ENCODE measurements at places on chromosomes 7 and 10.

DNA sequence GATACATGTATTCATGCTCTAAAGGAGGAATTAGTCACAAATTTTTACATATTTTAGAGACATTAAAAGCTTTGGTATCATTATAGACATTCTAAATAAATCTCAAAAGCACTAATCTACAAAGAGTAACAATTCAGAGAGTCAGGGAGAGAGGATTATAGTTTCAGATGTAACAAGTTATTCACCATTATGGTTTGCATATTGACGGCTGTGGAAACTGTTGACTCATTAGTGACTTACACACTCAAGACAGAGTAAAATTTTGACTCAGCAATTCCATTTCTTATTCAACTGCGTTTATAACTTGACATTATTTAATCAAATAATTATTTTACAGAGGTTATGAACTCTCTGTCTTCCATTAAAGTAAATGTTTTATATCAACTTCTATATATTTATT lies 95.4 kb upstream of the SEMA3C start:
- no peak for DNase-seq

- no peak for DNase-seq
These were observed 164.1 kb downstream of the SEMA3E start for GRCh38 chr7:83484826-83485225.

DNA sequence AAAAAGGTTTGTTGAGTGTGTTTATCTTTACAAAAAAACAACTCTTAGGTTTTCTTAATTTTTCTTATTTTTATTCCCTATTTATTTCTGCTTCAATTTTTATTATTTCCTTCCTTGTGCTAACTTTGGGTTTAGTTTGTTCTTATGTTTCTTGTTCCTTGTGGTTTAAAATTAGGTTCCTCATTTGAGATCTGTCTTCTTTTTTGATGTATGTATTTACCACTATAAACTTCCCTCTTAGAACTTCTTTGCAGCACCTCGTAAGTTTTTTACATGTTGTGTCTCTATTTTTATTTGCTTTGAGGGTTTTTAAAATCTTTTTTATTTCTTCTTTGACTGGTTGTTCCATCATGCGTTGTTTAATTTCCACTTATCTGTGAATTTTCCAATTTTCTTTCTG lies 1217.1 kb upstream of the CELF2 start:
- no peak for DNase-seq

- no peak for DNase-seq
These were observed 900.1 kb downstream of the TYW1 start for GRCh38 chr7:67896721-67897120.

DNA sequence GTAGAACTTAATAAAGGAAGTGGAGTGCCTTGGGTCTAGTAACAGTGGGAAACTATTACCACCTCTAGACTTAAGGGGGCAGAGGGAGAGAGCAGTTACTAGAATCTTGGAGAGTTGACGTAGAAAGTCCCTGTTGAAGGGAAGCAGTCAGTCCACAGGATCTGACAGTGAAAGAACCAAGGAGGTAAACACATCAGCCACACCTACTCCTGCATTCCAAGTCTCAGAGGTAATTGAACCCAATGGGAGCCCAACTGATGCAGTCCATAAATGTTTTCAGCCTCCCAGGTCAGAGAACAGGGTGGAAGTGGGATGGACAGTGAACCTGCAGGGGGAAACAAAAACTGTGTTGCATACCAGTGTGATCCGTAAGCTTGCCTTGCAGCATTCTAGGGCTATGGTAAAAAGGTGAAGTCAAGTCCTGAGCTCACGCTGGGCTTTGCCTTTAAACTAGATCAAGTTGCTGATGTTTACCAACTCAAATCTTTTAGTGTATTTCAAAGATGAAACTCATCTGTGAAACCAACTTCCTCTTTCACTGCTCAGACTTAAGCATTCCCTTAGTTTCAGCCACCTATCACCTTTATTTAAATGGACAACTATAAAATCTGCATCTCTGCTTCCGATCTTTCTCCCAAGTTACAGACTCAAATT lies 57.2 kb downstream of the SLC16A12 start:
- no peak for DNase-seq

DNA sequence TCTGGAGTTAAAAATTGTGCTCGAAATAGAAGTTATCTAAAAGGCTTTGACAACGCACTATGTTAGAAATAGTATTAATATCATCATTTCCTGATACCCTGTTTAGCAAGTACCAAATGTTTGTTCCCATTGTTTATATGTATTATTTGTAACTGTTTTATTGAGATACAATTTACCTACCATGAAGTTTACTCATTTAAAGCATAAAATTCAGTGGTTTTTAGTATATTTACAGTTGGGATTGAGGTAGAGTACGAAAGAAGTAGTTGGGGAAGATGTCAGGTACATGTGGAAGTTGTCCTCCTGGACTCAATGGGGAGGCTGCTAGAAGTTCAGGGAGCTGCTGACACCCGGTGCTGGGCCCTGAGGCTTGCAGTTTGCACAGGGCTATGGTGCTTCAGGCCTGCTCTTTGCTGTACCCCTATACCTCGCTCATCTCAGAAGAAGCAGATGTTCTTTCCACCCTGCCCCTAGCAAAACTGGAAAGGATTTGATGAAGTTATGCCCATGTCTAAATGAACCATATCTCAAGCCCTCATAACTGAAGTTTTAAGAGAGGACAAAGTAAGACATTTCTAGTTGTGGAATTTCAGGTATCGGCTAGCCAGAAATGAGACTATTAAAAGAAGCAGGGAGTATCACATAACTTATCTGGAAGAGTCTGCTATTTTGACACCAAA lies 25.2 kb upstream of the WNT16 start:
- DNase-seq: no peak

- no peak for DNase-seq
These were observed 34.9 kb upstream of the INPP5A start for GRCh38 chr10:132502544-132503300.

DNA sequence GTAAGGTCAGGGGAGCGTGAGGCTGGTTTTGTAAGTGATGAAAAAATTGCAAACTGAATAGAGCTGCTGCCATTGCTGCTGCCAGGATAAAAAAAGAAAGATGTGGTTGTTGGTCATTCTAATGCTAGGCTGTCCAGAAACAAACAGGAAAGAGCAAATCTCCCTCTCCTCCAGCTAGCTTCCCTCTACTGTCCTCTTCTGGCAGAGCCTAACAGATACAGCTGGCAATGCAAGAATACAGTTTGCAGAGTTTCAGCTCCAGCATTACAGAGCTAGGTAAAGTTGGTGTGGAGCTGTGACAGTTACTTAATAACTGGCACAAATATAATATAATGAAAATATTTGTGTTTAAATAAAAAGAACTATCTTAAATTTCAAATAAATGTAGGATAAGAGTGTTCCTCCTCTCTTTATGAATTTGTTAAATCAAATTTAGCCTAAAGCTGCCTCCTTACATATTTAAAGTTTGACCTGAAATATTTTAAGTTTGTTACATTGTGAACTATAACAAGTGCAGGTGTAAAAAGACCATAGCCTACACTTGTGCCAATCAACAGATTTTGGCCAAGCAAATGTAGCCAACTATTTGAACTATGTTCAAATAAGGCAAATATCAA lies 407.7 kb downstream of the SH2D4B start:
- DNase-seq: no peak

GRCh38 chr10:22760025-22760424 lies 45.6 kb upstream of the PIP4K2A start:
- no peak for DNase-seq

DNA sequence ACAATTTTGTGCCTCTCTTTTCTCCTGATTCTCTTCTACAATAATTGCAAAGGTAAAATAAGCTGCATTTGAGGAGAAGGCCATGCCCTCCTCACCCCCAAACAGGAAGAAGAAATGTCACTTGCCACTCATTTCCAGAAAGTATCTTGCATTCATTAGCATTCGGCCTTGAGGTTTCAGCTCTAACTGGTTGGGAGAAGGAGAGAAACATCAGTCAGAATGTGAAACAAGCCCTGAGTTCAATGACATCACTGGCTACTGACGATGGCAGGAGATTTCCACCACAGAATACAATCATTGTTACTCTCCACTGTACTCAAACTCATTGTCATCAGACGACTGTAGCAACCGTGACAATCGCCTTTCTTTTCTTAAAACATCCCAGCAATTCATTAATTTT lies 72.8 kb downstream of the PRKCQ start:
- DNase-seq: no peak

DNA sequence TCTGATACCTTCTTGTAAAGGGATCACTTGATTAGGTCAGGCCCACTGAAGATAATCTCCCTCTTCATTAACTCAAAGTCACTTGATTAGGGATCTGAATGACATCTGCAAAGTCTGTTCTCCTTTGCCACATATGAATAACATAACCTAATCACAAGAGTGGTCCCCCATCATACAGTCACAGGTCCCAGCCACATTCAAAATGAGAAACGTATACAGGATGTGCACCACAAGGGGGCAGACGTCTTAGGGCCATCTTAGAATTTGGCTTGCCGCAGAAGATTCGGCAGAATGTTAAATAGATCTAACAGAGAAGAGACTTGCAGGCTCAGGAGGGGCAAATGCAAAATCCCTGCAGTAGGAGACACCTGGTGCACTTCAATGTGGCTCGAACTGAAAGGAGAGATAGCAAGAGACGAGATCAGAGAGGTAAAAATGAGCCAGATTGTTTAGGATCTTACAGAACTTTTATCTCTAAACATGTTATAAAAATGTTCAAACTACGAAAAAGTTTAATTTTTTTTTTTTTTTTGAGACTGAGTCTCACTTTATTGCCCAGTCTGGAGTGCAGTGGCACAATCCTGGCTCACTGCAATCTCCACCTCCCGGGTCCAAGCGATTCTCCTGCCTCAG lies 10.4 kb upstream of the SMC3 start:
- DNase-seq: peak; percentile 63

- DNase-seq: no peak
These were observed 96.2 kb downstream of the SH2D4B start for GRCh38 chr10:80633910-80634309.

- no peak for DNase-seq
These were observed 43.3 kb downstream of the DOCK1 start for GRCh38 chr10:126948355-126949160.

DNA sequence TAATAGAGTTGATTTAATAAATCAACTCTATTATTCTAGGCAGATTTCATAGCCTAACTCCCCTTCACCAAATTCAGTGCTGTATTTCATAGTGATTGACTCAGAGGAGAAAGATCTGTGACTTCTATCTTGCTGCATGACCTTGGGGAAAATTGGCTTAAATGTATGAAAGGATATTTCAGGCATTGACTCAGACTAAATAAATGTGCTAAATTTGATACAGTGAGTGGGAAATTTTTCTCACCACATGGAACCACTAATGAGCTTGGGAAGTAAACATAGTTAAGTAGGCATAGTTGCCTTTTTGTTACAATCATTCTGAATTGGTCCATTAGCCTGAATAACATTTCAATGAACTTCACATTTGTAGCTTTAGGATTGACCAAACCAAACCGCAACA lies 89.0 kb upstream of the PRPS1L1 start:
- no peak for DNase-seq

- no peak for DNase-seq
These were observed 22.0 kb upstream of the ABCB4 start for GRCh38 chr7:87497482-87497881.

DNA sequence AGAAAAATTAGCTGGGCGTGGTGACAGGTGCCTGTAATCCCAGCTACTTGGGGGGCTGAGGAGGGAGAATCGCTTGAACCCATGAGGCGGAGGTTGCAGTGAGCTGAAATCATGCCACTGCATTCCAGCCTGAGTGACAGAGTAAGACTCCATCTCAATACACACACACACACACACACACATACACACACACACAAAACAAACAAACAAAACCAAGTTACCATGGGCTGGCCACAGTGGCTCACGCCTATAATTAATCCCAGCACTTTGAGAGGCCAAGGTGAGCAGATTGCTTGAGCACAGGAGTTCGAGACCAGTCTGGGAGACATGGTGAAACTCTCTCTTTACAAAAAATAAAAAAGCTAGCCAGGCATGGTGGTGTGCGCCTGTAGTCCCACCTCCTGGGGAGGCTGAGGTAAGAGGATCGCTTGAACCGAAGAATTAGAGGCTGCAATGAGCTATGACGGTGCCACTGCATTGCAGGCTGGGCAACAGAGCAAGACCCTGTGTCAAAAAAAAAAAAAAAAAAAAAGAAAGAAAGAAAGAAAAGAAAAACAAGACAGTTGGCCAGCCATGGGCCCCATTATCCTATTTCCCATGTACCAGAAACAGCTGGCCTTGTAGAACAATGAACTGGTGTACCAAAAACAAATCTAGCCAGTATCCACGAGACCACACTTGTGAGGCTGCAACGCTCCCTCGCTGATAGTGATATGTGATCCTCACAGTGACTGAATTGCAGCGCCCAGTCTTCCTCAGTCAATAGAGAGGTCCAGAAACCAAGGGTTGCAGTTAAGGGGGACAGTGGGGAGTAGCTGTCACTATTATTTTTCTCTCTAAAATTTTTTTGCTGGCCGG lies 6.6 kb upstream of the AGFG2 start:
- DNase-seq: no peak

GRCh38 chr7:132494474-132494873 lies 81.8 kb downstream of the PLXNA4 start:
- no peak for DNase-seq

- no peak for DNase-seq
These were observed 80.1 kb upstream of the IMMP2L start for GRCh38 chr7:111642373-111642772.

DNA sequence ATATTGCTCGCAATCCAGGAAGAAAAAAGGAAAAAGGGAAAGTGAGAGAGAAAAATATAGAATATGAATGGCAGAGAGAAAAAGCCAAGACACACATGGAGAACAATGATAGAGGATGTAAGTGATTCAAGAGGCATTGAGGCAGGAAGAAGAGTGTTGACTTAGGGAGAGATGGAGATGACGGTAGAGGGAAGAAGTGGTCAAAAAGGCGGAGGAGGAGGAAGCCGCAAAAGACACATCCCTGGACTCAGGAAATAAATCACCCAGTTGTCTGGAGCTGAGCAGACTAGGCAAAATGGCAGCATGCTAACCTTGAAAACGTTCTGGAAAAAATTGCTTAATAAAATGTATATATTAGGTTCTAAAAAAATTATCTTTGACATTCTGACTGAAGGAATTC lies 17.7 kb upstream of the GPR37 start:
- no peak for DNase-seq

GRCh38 chr10:15735763-15736162 lies 16.0 kb upstream of the ITGA8 start:
- no peak for DNase-seq

DNA sequence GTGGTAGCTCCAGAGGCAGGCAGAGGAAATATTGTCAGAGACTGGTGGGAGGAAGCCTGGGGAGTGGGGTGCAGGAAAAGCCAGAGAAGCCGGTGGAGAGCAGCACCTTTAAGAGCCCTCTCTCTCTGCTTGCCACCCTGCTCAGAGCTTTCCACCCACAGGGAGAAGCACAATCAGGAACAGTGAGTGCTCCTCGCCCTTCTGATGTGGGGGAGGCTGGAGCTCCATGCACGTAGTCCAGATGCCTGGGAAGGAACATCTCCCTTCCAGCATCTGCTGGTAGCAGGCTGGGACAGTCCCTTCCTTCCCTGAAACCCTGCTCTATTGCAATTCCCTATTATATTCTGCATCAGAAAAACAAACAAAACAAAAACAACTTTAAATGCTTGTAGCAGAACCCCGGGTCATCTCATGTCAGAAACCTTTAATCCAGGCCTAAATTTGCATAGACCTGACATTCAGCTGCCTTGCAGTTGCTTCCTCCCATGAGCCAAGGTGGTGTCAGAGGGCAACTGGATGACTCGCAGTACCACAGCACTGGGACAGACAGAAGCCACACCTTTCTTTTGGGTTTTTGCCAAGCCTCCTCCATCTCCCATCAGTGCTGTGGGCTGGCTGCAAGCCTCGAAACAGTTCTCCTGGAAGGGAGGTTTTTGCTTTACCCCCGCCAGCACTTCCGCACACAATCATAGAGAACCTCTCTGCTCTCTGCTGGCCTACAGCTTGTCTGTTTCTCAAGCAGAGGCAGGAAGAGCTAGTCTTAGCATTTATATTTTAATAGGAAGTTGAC lies 13.1 kb downstream of the AVPI1 start:
- no peak for DNase-seq
